Lung microvascular endothelial cell (primary cell): ENCODE measurements at places on chromosomes 2 and 18.
A peak's percentile ranks its signal among the peaks of the same experiment; 100 is the strongest.

DNA sequence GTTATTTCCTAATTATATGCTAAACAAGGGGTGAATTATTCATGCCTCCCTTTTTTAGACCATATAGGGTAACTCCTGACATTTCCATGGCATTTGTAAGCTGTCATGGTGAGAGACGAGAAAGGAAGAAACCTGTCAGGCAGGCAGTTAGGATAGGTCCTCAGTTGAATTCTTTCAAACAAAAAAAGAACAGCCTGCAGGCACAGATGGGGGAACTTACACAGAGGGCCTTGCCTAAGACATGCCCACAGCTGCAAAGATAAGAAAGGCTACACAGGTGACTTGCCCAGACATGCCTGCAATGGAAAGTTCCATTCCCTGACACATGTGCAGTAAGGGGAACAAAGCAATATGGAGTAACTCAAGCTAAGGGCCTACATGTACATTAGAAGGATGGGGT is 128.1 kb downstream of the TMEM163 start:
- DNase-seq = no peak

DNA sequence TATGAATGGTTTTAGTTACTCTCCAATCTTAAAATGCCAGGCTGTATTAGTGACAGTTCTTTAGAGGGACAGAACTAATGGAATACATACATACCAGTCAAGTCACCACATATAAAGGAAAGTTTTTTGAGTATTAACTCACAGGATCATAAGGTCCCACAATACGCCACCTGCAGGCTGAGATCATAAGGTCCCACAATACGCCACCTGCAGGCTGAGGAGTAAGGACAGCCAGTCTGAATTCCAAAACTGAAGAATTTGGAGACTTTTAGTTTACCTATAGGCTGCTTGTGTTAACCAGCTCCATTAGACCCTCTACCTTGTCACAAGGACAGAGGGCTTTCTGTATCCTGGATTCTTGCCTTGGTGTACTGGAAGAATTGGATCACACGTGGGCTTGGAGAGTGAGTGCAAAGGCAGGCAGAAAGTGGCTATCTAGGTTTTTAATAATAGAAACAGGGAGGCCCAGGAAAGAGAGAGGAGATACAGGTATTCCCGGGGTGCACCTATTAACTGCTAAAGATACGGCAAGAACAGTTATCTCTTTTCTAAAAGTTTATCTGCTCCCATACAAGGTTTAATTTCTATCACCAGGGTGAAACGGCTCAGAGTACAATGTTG is 234.9 kb upstream of the CYRIA start:
- peak; percentile 52 for DNase-seq

GRCh38 chr2:174248187-174248997 is at the start of gene OLA1:
OLA1 (minus strand) TSS chr2:174248532; CDS start chr2:174246815, 1,717 bp downstream.
- DNase-seq = peak; percentile 94

- DNase-seq = no peak
Measured at GRCh38 chr2:221166292-221166691, 405.8 kb downstream of the EPHA4 start.

- peak; percentile 90 for DNase-seq
Measured at GRCh38 chr2:27431395-27431794, 3.0 kb downstream of the NRBP1 start.

- peak; percentile 87 for DNase-seq
Measured at GRCh38 chr2:120735746-120736170, at the start of gene GLI2. GLI2 (plus strand) TSS chr2:120735868; CDS start chr2:120797321, 61,453 bp downstream.

- DNase-seq = no peak
Measured at GRCh38 chr2:189254268-189254883, 74.8 kb upstream of the COL5A2 start.

DNA sequence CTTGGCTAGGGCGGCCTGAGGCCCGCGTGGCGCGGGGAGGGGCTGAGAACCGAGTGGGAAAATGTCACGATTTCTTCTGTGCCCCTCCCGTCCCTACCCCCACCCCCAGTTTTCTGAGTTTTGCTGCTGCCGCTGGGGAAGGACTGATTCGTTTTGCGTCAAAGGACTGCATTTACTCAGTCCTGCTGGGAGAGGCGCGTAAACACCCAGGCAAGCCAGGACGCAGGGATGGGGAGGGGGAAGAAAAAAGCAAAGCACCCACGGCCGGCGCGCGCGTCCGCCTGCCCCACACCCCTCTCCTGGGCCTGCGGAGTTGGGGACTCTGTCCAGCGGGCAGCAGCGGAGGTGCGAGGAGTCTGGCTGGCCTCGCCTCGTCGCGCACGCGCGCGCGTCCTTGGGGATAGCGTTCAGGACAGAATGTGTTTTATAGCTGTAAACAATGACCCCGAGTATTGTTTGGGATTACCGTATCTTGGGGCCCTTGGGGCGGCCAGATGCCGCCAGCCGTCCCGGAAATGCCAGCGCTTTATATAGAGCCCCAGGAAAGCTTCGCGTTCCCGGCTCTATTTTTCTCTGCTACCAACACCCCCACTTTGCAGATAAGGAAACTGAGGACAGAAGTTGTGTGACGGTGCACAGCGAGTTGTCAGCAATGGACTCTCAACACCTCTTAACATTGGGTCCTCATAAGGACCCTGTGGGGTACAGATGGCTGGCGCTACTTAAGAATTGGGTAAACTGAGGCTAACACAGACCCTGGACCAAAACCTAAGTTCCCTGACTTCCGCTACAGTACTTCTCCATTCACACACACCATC is 1.7 kb upstream of the FOSL2 start:
- DNase-seq = peak; percentile 74

GRCh38 chr2:54387059-54387991 is 68.8 kb upstream of the SPTBN1 start:
- peak; percentile 97 for DNase-seq

GRCh38 chr18:59576541-59577385 is 120.5 kb downstream of the CCBE1 start:
- DNase-seq = no peak

- peak; percentile 65 for DNase-seq
Measured at GRCh38 chr2:203809084-203809521, 58.5 kb upstream of the CTLA4 start.

- DNase-seq = no peak
Measured at GRCh38 chr2:179049203-179049545, 763 bp downstream of the CCDC141 start.

DNA sequence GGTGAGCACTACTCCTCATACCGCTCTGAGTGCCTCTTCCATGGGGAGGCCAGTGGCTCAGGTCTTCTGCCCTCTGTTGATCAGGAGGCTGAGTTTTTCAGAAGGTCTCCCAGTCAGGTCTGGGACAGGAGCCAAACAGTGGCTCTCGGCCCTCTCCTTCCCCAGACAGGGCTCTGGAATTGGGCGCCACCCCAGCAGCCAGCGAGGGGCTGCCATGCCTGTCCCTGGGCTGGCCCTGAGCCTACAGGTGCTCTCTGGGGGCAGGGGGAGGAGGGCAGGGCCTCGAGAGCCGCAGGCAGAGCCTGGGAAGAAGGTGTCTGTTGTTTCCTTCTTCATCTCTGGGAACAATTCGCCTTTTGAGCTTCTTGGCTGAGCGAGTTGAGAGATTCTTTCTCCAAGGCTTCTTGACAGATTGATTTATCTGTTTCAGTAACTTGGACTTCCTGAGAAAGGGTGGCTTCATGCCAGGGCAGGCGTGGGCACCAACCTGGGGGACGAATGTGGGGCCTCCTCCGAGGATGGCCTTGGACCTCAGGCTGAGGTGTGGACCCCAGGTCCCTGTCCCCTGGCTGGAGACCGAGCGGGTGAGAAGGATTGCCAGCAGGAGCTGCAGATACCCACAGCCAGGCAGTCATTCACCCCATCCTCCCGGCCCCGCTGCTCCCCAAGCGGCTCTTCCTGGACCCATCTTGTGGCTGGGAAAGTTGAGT is 64.7 kb upstream of the GLI2 start:
- no peak for DNase-seq

DNA sequence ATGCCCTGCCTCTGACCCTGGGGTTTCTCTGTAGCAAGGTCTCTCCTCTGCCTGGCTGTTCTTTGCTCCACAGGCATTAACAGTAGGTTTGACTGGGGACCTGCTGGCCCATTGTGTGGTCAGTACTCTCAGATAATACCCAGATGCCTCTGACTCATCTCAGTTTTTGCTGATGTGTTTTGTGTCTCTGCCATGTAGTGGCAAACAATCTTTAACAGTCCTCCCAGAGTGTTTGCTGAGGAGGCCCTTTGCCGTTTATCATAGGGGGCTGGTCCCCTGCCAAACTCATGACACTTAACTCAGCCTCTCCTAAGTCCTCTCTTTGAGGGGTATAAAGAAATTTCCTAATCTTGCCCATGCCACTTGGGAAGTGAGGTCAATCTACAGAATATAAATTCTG is 793.7 kb upstream of the FANCL start:
- DNase-seq = no peak

DNA sequence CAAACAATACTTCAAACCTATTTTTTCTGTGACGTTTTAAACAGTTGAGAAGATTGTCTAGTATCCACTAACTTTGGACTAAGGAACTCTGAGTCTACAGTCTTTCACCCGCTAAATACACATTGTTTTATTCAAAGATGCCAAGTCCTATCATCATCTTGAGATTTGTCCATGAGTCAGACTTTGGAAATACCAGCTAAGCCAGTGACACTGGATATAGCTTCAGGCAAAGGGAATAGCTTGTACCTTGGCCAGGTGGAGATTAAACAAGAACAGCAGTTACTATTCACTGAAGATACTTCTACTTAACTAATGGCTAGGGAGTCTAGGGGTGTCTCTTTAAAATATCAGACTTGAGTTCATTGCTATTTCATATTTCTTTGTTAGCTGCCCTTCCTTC is 137.5 kb downstream of the COMMD1 start:
- no peak for DNase-seq

DNA sequence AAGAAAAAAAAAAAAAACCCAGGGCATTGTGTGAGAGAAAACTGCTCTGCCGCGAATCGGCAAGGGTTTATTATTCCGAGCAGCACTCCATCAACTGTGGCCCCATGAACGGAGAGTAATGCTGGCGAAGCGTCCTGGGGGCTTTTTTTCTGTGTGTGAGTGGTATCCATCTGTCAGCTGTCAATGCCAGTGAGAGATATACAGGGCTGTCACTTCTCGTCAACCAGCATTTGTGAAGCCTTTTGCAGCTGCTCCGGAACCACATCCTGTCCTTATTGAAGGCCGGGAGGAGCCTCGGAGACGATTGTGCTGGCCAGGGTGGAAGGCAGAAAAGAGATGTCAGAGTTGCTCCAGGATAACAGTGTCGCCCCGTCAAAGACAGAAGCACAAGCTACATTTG is 356.9 kb upstream of the SMIM21 start:
- no peak for DNase-seq

GRCh38 chr18:55319459-55320193 is 268.4 kb downstream of the TCF4 start:
- DNase-seq = peak; percentile 73

DNA sequence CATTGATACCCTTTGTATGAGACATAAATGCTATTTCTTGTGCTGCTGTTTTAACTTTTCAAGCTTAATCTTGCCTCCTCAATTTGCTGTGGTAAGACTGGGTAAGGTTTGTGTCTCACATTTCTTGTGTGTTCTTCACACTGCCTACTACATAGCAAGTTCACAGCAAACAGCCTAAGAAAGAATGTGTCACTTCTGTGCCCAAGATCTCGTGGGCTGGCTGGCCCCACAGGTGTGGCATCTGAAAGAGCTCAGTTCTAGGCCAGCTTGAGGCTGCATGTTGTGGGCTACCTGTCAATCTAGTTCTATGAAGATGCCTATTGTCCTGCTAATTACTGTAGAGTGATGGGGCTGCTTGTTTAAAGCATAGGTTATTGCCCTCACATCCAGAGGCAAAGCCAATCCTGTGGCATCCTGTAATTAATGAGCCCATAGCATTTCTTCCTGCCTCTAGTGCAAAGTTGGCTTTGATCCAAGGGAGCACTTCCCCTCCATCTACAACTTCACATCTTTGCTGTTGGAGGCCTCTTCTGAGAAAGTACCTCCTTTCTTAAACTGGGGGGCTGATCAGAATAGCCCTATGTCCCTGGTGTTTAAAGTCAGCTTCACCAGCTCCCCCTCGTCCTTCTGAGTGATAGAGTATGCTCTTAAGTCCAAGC is 40.9 kb upstream of the ASPRV1 start:
- no peak for DNase-seq

DNA sequence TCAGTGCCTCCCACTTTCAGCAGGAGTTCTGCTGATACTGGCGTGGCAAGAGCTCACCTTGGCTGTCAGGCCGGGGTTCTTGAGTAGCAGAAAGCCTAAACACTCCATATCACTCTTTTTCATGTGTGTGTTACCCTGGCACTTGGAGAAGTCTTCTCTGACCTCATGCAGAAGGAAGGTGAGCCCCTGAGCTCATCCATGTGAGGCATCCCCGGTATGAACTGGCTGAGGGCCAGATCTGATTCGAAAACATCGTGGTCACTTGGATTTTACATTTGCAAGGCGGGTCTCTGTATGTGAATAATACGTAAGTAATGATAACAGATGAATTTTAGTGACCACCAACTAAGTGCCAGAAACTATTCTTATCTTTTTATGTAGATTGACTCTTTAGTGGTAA is 93.6 kb downstream of the RAPGEF4 start:
- DNase-seq = peak; percentile 41

DNA sequence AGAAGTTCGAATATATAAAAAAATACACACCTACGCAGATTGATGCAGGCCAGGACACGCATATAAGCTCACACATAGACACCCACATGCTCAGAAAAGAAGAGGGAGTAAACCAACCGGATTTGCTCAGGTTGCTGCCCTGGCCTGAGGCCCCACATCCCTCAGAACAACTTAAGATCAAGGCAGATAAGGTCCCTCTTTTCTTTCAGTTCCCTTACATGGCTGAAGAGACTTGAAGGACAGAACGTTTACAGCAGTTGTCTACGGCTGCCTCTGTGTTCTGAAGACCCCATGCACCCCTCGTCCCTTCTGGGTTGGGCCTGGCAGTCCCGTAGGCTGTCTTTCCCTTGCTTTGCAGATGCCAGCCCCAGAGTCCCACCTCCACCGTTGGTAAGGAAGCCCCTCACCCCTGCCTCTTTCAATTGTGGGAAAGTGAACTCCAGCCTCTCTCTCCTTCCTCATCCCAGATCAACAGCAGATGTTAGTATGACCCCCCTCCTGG is 4.3 kb upstream of the NAGK start:
- no peak for DNase-seq

DNA sequence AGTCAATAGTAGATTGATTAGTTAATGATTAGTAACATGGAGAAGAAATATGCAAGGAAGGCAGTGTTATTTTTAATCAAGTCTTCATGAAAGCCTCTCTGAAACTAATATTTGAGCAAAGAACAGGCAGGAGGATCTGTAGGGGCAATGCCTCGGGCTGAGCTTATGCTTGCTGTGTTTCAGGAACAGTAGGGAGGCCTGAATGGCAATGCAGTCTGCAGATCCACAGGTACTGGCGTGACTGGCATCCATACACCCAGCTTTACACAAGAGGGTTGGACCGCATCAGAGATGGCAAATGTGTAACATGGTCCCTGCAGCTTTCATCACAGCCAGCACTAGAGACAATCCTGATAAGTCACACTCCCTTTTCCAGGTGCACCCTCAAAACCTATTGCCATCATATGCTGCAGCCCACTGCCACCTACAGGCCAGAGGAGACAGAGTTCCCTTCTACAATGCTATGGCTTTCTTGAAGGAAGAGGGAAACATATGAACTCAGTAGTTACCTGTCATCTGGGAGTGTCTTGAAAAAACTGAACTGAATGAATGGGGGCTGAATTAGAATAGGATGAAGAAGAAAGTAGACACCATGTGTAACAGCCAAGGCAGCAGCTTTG is 582.4 kb upstream of the RAB6C start:
- peak; percentile 4 for DNase-seq
